ENCODE measurements at places on chromosomes 13 and 19.
A peak's percentile ranks its signal among the peaks of the same experiment; 100 is the strongest.

DNA sequence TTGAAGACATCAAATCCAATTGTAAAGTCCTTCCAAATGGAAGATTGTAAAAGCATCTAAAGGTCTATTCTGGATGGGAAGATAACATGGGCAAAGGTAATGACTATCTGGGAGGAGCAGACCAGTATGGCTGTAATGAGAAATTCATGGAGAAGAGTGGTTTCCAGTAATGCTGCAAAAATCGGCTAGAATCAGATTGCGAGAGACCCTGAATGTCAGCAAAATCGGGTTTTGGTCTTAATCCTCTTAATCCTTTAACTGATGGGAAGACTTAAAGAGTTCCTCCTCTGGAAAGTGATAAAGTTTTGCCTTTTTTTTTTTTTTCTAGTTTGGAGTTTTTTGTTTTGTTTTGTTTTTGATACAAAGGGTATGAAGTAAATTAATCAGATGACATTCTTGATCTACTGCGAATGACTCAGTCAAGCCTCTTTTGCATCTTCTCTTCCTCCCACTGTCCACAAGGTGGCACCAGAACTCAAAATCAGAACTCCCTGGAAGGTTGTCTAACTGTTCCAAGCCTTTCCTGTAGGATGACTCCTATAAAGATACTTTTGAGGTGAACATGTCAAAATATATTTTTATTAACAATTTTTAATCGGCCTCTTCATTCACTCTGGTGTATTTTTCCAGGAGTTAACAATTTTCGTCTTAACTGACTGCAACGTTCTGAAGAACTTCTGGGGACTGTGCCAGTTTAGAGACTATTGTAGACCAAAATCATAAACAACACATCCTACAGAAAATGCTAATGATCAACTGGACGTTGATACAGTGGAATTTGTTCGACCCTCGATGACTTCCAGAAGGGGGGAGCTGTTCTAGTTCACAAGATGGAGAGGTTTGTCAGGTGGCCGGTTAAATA lies 213.3 kb upstream of the MIR17HG start:
- DNase-seq = no peak

GRCh38 chr19:32935629-32936028 lies 36.1 kb downstream of the CEP89 start:
- DNase-seq = no peak

- DNase-seq = no peak
Observed at GRCh38 chr13:99434258-99434788, 66.9 kb upstream of the TM9SF2 start.

DNA sequence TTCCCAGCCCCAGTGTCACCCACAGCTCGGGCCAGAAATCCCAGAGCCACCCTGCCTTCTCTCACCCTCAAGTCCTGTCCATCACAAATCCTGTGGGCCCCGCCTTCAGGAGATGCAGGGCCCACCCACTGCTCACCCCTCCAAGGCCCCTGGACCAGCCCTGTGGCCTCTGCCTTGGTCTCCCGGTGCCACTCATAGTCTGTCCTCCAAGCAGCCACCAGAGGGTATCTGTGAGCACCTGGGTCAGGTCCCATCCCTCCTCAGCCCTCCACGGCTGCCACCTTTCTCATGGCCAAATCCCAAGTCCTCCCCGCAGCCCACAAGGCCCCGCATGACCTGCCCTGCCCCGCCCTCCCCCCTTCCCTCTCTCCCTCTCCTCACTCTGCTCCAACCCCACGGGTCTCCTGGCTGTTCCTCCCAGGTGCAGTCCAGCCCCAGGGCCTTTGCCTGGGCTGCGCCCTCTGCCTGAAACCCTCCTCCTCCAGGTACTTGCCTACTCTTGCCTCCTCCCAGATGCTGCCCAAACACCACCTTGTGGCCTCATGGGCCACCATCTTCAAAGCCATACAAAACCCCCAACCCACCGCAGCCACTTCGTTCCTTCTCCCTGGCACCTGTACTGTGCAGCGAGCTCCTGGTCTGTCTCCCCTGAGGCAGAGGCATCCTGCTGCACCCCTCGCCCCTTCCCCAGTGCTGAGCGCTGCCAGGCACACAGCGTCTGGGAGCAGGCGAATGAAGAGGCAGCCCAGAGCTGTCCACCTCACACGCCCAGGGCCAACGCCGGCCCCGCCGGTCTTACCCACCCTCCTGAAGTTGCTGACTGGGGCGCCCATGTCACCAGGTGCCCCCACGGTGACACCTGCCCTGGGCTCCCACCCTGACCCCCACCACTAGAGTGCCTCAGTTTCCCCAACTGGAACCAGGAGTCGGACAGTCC lies 13.2 kb upstream of the UQCR11 start:
- peak; percentile 25 for DNase-seq

- no peak for DNase-seq
Observed at GRCh38 chr19:13033819-13034611, 38.7 kb downstream of the NFIX start.

GRCh38 chr13:110913322-110914080 lies 1.4 kb downstream of the ANKRD10 start:
- no peak for DNase-seq

GRCh38 chr13:29227576-29227975 lies 367.9 kb downstream of the SLC7A1 start:
- DNase-seq = no peak

DNA sequence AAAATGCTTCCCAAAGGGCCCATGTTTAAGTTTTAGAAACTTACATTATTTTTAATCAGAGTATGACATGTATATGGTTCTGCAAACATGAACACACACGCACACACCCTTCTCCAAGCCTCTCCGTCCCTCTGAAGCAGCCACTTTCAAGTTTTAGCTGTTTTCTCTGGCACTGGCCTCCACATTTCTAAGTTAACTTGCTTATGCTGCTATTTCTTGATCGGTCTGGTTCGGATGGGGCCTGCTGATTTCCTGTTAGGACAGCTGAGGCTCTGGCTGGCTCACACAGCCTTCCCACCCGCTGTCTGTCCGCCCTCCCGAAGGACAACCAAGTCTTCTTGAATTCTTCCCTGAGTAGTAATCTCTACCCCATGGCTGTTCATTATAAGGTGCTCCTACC lies 4.4 kb downstream of the SPC24 start:
- DNase-seq = no peak

- no peak for DNase-seq
Observed at GRCh38 chr19:46890423-46891170, 29.8 kb downstream of the ARHGAP35 start.

GRCh38 chr19:9171393-9171991 lies 7.3 kb upstream of the OR7D2 start:
- no peak for DNase-seq

DNA sequence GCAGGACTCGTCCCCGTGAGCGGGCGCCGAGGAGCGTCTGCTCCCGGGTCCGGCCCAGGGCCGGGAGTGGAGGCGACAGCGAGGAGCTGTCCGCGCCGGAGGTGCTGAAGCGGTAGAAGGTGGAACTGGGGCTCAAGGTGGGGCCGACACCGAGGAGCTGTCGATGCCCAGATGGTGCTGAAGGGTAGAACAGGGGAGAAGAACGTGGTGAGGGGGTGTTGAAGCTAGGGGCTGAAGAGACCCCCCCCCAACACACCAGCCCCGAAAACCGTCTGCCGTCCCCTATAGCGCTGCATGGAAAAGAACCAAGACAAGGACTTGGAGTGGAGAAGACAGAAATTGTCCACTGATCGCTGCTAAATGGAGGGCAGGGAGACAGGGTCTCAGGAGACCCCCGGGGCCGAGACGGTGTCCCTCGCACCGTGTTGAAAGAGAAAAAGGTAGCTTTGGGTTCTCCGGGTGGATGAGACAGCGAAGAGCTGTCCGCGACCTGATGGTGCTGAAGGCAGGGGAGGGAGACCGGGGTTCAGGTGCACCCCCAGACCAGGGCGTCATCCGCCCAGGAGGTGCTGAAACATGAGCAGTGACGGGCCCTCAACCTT lies 7.1 kb upstream of the PDE4C start:
- DNase-seq = no peak

DNA sequence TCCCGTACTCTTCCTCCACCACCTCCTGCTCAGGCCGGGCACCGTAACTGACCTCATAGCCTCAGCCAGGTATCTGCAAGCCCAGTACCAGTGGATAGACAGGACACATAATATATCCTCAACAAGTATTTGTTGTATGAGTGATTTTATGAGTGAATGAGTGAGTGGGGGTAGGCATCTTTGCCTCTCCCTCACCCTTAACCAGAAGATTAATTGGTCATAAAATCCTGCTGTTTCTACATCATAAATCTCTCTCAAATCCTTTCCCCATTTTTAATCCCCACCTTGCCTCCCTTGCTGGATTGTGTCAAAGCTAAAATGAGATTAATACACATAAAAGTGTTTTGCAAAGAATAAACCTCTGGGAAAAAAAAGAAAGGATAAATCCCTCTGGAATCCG lies 44.4 kb upstream of the HMGB1 start:
- DNase-seq = no peak

- no peak for DNase-seq
Observed at GRCh38 chr13:79468402-79468801, 12.6 kb upstream of the NDFIP2 start.

DNA sequence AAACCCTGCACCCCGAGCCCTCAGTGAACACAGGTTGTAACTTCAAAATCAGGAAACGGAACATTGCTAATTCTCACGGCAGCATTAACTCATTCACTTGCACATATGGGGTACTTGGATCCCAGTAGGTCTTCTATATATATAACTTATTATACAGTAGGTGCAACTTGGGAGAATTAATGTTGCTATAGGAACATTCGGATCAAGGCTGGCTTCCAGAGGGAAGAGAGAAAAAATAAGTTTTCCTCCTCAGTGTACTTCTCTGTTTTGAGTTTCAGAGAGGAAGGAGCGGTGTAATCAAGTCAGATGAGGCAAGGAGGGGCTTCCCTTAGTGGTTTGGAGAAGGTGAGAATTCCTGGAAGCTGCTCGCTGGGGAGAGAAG lies 90.9 kb upstream of the ZNF507 start:
- no peak for DNase-seq

DNA sequence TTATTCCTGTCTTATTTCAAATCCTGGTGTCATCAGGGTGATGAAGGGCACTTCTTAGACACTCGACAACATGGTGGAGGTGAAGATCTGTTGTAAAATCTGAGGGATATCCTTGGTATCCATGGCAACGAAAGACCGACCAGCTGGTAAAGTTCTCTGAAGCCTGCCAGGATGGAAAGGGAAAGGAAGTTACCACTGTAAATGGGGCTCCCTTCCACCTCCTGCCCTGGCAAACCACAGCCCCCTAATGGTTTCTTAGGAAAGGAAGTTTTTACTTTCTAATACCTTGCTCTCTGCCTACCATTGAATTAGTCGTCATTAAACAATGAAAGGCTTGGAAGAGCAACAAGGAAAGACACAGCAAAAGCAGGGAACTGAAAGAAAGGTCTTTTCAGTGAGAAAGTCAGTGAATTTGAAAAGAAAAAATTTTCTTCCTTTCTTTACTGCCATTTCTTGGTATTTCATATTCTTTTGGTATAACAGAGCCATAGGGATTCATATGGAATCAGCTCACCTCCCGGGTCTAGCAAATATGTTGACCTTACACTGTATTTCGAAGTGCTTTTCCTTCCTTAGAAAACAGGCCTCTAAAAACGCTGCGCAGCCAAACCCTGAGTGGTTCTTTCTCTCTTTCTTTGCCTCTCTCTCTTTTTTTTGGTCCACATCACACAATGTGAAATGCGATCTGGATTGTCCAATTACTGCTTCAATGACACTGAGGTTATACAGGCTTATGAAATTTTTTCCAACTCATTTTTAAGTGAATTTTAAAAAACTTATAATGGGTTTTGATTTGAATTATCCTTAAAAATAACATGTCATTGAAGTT lies 111.0 kb downstream of the RGCC start:
- DNase-seq = no peak

DNA sequence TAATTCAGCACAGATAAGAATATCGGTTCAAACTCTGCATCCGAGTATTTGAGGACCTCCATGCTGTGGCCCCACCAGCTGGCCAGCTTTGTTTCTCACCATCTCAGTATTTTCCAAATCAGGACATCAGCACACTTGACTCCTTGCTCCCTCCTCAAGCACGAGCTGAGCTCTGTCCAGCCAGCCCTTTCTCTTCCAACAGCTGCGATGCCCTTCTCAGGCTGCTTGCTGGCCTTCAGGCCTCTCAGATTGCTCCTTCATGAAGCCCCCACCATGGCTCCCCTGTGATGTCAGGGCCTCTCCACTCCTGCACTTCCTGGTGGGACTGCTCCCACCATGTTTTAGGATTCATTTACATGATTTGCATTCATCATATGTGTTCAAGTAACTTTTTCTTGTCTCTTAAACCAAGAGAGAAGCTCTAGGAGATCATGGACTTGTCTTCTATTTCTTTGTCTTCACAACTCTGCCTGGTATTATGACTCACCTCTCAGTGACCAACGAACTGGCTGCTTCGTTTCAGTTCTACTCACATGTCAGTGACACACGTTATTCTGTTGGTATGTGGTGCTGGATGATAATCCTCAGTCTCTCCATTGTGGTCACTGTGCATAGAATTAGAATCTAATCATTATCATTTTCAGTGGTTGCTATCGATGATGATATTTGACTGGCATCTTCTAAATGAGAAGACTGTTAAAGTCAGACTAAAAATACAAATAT lies 471.7 kb downstream of the EFNB2 start:
- DNase-seq = no peak

DNA sequence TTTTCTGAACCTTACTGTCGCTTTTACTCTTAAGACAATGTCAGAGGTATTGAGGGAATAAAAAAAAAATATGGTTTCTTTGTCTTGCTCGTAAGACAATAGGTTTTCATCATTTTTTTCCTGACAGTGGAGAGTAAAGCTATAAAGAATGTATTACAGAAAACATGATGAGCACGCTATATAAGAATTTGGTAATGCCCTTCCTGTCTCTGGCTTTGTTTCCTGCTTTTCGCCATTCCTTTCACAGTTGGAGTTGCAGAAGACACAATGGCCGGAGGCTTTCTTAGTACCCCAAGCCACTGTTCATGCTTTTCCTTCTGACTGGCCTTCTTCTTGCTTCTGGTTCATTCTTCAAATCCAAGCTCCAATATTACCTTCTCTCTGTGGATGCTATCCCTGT lies 101.0 kb upstream of the DACH1 start:
- DNase-seq = no peak

- DNase-seq = peak; percentile 73
Observed at GRCh38 chr19:43784981-43785808, 4.4 kb upstream of the KCNN4 start.

DNA sequence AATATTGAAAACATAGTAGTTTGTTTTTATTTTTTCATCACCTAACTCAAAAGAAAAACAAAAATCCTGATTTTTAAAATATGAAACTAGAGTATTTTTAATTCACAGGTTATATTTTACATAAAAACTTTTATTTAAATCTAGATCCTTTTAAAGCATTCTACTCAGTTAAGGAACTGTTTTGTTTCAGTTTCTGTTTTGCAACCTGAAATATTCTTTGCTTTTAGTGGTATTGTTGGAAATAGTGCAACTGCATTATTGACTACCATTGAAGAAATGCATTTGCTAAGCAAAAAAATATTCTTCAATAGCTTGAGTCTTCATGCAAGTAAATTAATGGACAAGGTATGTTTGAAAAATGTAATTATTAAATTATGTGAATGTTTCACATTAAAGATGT lies 43.8 kb downstream of the COG6 start:
- DNase-seq = no peak

- DNase-seq = no peak
Observed at GRCh38 chr13:98221234-98221633, 44.2 kb upstream of the RNF113B start.

GRCh38 chr13:51422484-51422883 lies 30.4 kb downstream of the INTS6 start:
- DNase-seq = no peak

Measured in kidney (tissue), 22 donors.